ENCODE measurements at places on chromosomes 4 and X.

DNA sequence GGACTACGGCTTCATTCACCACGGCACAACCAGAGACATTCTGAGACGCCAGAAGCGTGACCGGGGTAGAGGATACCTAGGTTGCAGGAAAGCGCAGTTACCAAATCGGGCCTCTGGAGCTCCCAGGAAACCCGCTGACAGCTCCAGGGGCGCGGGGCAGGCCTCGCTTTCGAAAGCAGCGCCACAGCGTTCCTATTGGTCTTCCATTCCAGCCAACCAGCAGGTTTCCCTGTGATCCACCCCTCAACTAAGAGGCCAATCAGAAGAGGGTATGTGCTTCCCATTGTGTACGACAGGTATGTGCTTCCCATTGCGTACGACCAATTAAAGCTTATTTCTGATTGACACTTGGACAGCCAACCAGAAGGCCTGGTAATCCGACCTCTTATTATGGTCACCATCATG is 14.9 kb downstream of the SNX12 start:
- H3K4me1 ChIP-seq = no peaks in the 10 kb centered on the region
- no peak overlapping the region for H3K27ac ChIP-seq
- DNase-seq = no peak
- no peaks in the 10 kb centered on the region for H3K27me3 ChIP-seq
- H3K4me3 ChIP-seq = no peak overlapping the region

GRCh38 chrX:43504394-43504793 is 151.7 kb upstream of the MAOA start:
- H3K4me3 ChIP-seq = no peak overlapping the region
- H3K27ac ChIP-seq = no peak overlapping the region
- no peak for DNase-seq
- H3K36me3 ChIP-seq = no peaks in the 10 kb centered on the region

GRCh38 chr4:113006632-113007031 is 42.8 kb upstream of the ANK2 start:
- no peaks in the 10 kb centered on the region for H3K4me1 ChIP-seq
- H3K27ac ChIP-seq = no peak overlapping the region
- H3K27me3 ChIP-seq = no peaks in the 10 kb centered on the region
- H3K4me3 ChIP-seq = no peak overlapping the region
- no peaks in the 10 kb centered on the region for H3K36me3 ChIP-seq

DNA sequence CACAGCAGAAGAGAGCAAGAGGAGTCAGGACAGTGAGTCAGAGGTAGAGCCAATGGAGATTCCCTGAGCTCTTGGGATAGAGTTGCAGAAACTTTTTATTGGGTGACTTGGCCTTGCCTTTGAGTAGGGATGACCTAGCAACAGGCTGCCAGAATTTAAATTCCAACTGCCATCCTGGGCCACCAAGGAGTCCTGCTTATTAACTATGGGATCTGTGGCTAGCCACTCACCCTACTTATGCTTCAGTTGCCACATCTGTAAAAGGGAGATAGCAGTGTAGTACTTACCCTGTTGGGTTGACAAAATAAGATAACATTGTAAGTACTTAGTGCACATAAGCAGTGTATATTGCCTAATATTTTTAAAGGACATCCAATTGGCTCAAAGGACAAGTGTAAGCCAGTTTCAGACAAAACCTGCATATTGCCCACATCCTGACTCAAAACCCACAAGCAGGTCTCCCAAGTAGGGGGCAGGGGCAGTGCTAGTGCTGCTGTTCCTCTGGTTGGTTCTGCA is 43.5 kb upstream of the TMEM164 start:
- no peak overlapping the region for H3K4me3 ChIP-seq
- H3K36me3 ChIP-seq = no peaks in the 10 kb centered on the region
- H3K27ac ChIP-seq = no peak overlapping the region

- H3K36me3 ChIP-seq = peaks cover 2% of the 10 kb centered on the region
- H3K27ac ChIP-seq = no peak overlapping the region
These were observed 67.7 kb downstream of the THOC2 start for GRCh38 chrX:123665197-123665596.

- no peaks in the 10 kb centered on the region for H3K27me3 ChIP-seq
- DNase-seq = no peak
- H3K4me3 ChIP-seq = peak within 1 kb of the TSS; percentile 55
- no peak within 1 kb of the TSS for H3K27ac ChIP-seq
- no peaks in the 10 kb centered on the region for H3K4me1 ChIP-seq
These were observed at the start of gene MGAT4D for GRCh38 chr4:140497747-140498636. Gene MGAT4D (minus strand): TSS chr4:140498293. CDS start chr4:140498222, 71 bp downstream.

- no peak for DNase-seq
- no peak overlapping the region for H3K4me3 ChIP-seq
- H3K27ac ChIP-seq = no peak overlapping the region
These were observed 16.2 kb downstream of the HNRNPD start for GRCh38 chr4:82357640-82358039.

GRCh38 chr4:37400241-37400881 is 155.8 kb downstream of the NWD2 start:
- no peaks in the 10 kb centered on the region for H3K27me3 ChIP-seq
- H3K36me3 ChIP-seq = no peaks in the 10 kb centered on the region
- no peaks in the 10 kb centered on the region for H3K4me1 ChIP-seq
- H3K27ac ChIP-seq = no peak overlapping the region

DNA sequence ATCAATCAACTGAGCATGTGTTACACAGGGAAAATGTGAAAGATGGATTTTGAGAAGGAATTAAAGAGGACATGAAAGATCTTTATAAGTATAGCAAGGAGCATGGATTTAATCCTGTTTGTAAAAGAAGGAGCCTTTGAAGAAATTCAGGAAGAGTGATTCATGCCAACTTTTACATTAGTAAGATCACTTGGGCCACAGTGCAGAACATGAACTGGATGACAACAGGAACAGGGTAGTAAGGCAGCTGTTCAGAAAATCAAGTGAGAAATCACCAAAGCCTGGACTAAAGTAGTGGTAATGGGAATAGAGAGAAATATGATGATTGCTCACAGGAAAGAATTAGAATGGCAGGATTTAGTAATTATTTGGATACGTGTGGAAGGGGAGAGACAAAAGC is 265.7 kb upstream of the PCDH7 start:
- no peaks in the 10 kb centered on the region for H3K4me1 ChIP-seq
- DNase-seq = no peak
- H3K36me3 ChIP-seq = no peaks in the 10 kb centered on the region
- H3K27ac ChIP-seq = no peak overlapping the region
- H3K27me3 ChIP-seq = no peaks in the 10 kb centered on the region
- no peak overlapping the region for H3K4me3 ChIP-seq

GRCh38 chr4:138398322-138398721 is 156.2 kb upstream of the SLC7A11 start:
- H3K4me3 ChIP-seq = no peak overlapping the region
- no peaks in the 10 kb centered on the region for H3K27me3 ChIP-seq
- no peak for DNase-seq
- H3K36me3 ChIP-seq = no peaks in the 10 kb centered on the region
- no peak overlapping the region for H3K27ac ChIP-seq
- H3K4me1 ChIP-seq = no peaks in the 10 kb centered on the region

DNA sequence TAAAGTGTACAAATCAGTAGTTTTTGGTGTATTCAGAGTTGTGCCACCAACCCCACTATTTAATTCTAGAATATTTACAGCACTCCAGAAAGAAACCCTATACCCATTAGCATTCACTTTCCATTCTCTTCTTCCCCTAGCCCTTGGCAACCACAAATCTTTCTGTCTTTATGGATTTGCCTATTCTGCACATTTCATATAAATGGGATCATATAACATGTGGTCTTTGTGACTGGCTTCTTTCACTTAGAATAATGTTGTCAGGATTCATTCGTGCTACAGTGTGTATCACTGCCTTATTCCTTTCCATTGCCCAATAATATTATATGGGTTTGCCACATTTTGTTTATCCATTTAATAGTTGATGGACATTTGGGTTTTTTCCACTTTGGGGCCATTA is 32.2 kb downstream of the SGMS2 start:
- no peak for DNase-seq
- H3K4me1 ChIP-seq = no peaks in the 10 kb centered on the region
- H3K27ac ChIP-seq = no peak overlapping the region
- H3K27me3 ChIP-seq = no peaks in the 10 kb centered on the region
- no peak overlapping the region for H3K4me3 ChIP-seq

DNA sequence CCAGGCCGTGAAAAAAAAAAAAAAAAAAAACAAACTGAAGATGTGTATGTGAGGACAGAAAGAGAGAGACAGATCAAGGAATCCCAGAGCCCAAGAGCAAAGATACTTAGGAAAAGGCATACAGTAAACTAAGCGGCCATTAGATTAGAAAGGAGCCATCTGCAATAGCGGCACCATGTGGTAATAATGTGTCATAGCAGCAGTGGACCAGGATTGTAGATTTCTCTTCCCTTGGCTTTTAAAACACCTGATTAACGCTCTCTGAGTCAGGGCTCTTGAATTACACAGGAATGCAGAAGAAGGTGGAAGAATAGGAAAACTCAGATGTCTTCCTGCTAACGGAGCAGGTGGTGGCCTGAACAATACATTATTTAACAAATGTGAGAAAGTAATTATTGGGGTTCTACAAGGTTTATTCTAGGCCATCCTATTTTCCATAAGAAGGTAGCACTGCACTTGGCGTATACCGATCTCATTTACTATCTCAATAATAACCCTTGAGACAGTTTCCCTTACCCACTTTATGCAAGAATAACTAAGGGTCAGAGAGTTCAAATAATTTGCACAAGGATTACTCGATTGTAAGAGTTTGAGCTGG is 182.7 kb downstream of the KCNIP4 start:
- H3K4me3 ChIP-seq = no peak overlapping the region
- no peak overlapping the region for H3K27ac ChIP-seq
- H3K27me3 ChIP-seq = no peaks in the 10 kb centered on the region

DNA sequence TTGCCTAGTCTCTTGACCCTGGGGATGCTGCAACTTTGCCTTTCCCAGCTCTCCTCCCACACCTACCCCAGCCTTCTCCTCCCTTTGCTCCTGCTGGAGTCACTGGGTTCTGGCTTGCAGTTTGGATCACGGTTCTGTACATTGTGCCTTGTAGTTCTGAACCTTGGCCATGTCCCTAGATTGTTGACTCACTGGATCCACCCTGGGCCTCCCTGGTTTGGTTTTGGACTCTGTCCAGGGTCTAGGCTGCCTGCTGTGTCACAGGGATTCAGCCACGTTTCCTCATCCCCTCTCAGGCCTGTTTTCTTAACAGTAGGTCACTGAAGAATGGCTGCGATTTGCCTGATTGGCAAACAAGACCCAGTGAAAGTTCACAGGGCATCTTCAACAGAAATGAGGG is 11.5 kb upstream of the GABRE start:
- no peak for DNase-seq
- no peaks in the 10 kb centered on the region for H3K27me3 ChIP-seq
- no peaks in the 10 kb centered on the region for H3K36me3 ChIP-seq
- no peaks in the 10 kb centered on the region for H3K4me1 ChIP-seq

- DNase-seq = no peak
- H3K4me1 ChIP-seq = peaks cover 10% of the 10 kb centered on the region
- H3K36me3 ChIP-seq = no peaks in the 10 kb centered on the region
- H3K4me3 ChIP-seq = peak overlapping the region; percentile 76
- H3K27me3 ChIP-seq = no peaks in the 10 kb centered on the region
These were observed 1.8 kb downstream of the RASGEF1B start for GRCh38 chr4:81469781-81470455.

GRCh38 chrX:84339507-84340364 is 151.7 kb upstream of the RPS6KA6 start:
- H3K27me3 ChIP-seq = no peaks in the 10 kb centered on the region
- H3K27ac ChIP-seq = no peak overlapping the region
- no peak overlapping the region for H3K4me3 ChIP-seq
- no peaks in the 10 kb centered on the region for H3K4me1 ChIP-seq
- no peak for DNase-seq

GRCh38 chr4:37615059-37615719 is 71.0 kb downstream of the RELL1 start:
- H3K27me3 ChIP-seq = no peaks in the 10 kb centered on the region
- no peaks in the 10 kb centered on the region for H3K4me1 ChIP-seq
- H3K36me3 ChIP-seq = no peaks in the 10 kb centered on the region
- DNase-seq = no peak

GRCh38 chrX:40008791-40009461 is 88.8 kb downstream of the BCOR start:
- no peaks in the 10 kb centered on the region for H3K4me1 ChIP-seq
- H3K4me3 ChIP-seq = peak overlapping the region; percentile 30
- H3K36me3 ChIP-seq = no peaks in the 10 kb centered on the region
- no peak for DNase-seq

DNA sequence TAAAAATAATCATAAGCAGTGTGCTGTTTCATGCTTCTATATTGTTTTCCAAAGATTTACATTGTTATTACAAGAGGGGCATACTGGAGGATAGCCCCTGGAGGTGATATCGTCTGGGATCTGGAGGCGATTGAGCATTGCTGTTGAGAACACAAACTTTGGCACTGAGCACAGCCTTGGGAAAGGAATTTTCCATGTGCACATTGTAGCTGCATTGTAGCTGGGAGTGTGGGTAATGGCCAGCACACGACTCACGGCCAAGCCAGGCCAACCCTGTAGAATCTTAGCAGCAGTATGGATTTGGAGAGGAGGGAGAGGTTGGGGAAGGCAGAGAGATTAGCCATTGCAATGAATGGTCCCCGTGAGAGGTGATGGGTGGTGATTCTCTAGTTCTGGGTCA is 121.9 kb downstream of the SMIM20 start:
- no peaks in the 10 kb centered on the region for H3K36me3 ChIP-seq
- H3K27me3 ChIP-seq = no peaks in the 10 kb centered on the region

DNA sequence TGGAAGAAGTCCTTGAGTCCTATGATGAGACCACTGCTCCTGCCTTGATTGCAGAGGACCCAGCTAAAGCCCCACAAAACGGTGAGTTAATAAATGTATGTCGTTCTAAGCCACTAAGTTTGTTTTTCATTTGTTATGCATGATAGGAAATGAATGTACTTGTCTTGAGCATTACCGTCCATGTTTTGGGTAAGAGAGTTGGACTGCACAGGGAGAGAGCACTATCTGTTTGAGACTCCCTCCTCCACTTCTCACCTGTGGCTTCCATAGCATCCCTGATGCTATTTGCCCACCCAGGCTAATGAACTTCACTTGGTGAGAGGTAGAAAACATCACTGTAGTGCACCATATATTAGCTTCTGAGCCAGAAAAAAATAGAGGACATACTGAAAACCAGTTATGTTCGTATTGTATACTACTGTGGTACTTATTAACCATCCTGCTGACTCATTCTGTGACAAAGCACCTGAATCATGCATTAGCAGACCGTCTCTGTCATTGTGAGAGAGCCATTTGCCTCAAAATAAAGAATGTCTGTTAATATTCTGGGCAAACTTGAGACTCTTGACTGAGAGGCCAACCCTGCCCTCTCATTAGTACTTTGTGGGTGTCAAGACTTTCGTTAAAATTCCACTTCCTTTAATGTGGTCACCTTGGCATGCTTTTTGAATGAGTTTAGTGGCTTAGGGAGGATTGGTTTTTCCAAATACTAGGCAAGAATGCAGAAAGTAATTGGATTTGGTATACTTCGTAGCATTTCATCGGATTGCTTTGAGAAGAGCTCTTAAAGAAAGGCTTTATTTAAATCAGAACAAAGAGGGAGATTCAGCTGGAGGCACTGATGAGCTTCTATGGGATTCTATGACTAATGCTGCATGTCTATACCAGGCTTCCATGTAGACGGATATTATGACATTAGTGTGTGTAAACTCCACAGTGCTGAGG is 99.3 kb upstream of the GRPR start:
- DNase-seq = no peak
- H3K27ac ChIP-seq = no peak overlapping the region
- no peaks in the 10 kb centered on the region for H3K4me1 ChIP-seq
- no peaks in the 10 kb centered on the region for H3K27me3 ChIP-seq
- no peaks in the 10 kb centered on the region for H3K36me3 ChIP-seq

- H3K27ac ChIP-seq = no peak overlapping the region
- H3K4me3 ChIP-seq = no peak overlapping the region
- no peak for DNase-seq
- H3K36me3 ChIP-seq = no peaks in the 10 kb centered on the region
- no peaks in the 10 kb centered on the region for H3K4me1 ChIP-seq
- no peaks in the 10 kb centered on the region for H3K27me3 ChIP-seq
These were observed 160.4 kb upstream of the MAMLD1 start for GRCh38 chrX:150202641-150203247.

Measured in ascending aorta (tissue), 2 donors.